ENCODE measurements at places on chromosomes 11 and 22. TPM values are rescaled to one million over a fixed set of nuclear protein-coding genes. Genes with fewer than 3 reads are reported as not detected.

The VWCE gene
- 40.1 TPM for total RNA-seq

The NADSYN1 gene
- 72.0 TPM for total RNA-seq

The FZD4 gene
- 9.3 TPM for total RNA-seq

The ASPHD2 gene
- 4.2 TPM for total RNA-seq

DNA sequence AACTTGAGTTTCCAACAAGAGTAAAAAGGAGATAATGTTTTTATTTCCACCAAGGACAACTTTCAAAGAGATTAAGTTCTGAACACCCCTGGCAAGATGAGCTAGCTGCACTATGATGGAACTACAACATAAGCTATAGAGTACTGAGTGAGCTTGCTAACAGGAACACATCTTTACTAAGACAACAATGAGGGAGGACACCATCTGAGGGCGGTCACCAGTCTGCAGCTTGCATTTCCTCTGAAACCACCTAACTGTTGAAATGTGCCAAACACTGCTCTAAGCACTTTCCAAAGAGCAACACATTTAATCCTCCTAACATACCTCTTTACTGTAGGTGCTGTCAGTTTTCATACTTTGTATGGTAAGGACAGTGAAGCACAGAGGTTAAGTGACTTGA is 68.4 kb downstream of the TCF20 start:
- no peak for DNase-seq

DNA sequence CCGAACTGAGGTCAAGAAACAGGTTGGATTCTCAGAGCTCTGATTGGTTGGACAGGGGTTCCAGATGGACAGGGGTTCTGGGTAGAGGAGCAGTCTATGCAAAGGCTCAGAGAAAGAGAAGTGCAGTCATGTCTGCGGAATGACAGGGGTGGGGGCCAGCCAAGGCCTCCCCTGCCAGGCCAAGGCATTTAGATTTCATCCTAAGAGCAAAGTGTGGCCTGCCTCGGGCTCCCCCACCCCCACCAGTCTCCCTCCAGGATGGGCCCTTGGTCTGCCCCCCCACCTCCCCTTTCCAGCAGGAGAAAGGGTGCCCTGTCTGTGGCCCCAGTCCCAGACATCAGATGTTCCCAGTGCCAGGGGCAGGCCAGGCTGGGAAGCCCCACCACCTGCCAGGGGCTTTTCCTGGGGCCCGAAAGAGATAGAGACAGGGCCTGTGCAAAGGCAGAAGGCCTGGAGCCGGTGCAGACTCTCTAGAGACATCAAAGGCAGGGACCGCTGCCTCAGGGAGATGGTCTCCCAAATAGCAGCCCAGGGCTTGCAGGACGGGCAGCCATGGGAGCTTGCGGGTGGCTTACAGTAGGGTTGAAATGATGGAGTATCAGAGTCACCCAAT is 9.4 kb downstream of the SUSD2 start:
- no peak for DNase-seq

DNA sequence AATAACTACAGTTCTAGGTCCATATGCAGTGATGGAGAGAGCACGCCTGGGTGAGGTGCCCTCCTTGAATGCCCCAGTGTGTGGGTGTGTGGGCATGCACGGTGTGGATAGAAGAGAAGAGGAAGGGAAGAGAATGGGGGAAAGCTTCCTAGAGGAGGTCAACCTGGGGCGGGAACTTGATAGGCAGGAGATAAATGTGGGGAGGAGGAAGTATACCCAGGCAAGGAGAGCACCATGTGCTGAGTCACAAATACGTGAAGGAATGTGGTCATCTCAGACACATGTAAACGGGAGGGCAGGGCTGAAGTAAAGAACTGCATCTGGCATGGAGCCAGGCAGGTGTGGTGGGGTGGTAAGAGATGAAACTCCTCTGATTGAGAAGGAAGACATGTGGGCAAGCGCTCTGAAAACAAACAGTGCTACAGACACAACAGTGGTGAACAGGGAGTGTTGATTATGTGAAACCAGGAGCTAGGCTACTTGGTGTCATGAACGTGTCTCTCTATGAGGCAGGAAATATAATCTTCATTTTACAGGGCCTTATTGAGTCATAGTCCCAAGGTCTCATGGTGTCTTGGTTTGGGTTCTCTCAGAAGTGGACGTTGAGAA is 61.5 kb upstream of the EED start:
- no peak for DNase-seq

- DNase-seq = no peak
Observed at GRCh38 chr11:85495918-85496317, 131.2 kb downstream of the DLG2 start.

DNA sequence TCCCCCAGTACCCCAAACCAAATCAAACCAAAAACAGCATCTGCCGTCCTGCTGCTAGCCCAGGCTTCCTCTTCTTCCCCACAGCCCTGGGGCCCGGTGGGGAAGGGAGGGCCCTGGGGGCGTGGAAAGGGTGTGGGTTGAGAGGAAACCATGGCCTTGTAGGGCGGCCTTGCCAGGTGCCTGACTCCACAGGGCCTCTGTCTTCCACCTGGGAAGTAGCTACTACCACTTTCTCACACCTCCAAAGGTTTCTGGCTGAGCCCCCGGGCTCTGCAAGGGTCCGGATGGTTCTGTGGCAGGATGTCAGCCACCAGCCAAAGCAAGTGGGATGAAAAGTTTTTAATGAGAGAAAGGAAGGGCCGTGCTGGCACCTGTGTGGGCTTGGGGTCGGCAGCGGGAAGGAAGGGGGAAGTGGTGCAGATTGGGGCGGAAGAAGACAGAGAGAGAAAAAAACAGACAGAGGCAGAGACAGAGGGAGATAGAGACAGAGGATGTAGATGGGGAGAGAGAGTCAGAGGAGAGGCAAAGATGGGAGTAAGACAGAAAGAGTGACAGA is 10.5 kb downstream of the TPST2 start:
- no peak for DNase-seq

DNA sequence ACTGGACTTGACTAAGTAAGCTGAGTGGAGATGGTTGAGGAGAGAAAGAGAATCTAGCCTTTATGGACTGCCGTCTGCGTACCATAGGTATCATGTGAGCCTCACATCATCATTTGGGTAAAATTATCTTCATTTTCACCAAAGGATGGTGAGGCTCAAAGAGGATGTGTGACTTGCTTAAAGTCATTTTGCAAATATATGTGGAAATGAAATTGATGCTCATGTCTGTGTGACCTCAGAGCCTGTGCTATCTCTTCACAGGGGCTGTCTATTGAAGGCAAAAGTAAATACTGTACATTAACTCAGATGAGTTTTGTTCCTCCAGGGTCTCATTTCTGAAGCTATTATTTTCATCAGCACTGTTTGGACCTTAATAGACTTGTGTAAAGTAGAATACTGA is 83.3 kb upstream of the ALKBH3 start:
- DNase-seq = no peak

DNA sequence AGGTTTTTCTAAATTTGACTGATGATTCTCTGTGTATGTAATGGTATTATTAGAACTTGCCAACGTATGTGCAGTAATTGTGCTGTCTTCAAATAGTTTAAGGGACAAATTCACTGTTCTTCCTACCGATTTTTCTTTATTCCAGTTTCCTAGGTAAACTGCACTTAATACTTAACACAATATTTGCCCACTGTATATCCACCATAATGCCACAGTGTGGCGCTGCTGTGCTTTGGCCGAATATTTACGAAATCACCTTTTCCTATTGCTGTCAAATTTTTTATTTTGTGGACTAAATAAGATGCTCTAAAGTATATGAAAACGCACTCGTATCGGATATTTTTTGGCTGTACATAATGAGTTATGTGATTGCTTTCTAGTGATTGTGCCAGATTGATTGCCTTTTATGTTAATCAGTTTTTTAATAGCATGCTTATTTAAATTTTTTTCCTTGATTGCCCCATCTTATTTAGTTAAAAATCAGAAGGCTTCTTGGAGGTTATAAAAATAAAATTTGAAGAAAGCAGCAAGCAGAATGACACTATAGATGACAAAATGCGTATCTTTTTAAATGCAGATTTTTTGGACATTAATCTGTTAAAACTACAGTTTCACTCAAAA is 10.5 kb downstream of the AASDHPPT start:
- peak; percentile 24 for DNase-seq

DNA sequence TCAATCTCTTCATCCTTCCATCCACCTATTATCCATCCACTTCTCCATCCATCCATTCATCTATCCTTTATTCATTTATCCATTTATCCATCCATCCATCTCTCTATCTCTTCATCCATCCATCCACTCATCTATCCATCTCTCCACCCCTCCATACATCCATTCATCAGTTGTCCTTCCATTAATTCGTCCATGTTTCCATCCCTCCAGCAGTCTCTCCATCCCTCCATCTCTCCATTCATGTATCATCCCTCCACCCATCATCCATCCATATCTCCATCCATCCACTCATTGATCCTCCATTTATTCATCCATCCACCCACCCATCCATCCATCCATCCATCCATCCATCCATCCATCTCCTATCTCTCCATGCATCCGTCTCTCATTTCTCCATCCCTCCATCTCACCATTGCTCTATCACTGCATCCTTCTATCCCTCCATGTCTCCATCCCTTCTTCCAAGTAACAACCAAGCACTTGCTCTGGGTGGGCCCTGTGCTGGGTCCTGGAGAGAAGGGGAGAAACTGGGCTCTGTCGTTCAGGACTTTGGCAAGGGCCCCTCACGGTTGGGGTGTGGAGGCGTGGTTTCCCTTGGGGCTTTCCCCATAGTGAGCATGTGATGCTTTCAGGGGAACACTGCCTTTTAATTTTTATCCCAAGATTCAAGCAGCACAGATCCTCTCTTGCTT is 43.3 kb downstream of the SMIM38 start:
- DNase-seq = no peak

GRCh38 chr11:79794484-79795393 is 353.9 kb upstream of the TENM4 start:
- no peak for DNase-seq

- no peak for DNase-seq
Observed at GRCh38 chr11:106156290-106156937, 79.0 kb downstream of the AASDHPPT start.

GRCh38 chr11:70807195-70807543 is 408.8 kb downstream of the CTTN start:
- DNase-seq = no peak

DNA sequence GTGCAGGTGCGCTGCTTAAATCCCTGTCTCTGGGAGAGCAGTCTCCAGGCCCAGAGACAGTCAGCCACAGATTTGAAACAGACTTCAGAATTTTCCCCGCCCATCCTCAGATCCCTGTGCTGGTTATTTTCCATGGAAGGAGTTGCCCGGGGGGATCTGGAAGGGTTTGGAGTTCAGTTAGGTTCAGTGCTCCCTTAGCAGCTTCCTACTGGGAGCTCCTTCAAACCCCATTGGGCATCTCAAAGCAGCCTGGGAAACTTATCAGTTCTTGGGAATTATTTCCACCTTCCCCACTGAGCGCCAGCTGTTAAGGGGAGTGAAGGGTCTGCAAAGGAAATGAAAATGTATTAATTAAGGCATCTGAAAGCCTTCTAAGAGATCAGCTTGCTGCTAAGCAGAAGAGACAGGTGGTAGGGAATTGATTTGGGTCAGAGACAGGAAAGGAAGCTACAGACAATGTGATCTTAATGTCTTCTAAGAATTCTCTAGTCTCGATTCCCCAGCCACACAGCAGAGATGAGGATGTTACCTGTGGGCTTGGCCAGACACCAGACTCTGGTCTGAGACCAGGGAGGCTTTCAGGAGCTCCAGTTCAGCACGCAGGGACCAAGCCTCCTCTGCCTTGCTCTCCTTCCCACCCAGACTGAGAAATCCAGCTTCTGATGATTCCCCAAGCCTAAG is 106.2 kb upstream of the TBCEL start:
- no peak for DNase-seq

GRCh38 chr11:111845276-111846028 is 25.9 kb downstream of the ALG9 start:
- DNase-seq = no peak

GRCh38 chr11:40183073-40184064 is 1276.1 kb downstream of the LRRC4C start:
- no peak for DNase-seq

DNA sequence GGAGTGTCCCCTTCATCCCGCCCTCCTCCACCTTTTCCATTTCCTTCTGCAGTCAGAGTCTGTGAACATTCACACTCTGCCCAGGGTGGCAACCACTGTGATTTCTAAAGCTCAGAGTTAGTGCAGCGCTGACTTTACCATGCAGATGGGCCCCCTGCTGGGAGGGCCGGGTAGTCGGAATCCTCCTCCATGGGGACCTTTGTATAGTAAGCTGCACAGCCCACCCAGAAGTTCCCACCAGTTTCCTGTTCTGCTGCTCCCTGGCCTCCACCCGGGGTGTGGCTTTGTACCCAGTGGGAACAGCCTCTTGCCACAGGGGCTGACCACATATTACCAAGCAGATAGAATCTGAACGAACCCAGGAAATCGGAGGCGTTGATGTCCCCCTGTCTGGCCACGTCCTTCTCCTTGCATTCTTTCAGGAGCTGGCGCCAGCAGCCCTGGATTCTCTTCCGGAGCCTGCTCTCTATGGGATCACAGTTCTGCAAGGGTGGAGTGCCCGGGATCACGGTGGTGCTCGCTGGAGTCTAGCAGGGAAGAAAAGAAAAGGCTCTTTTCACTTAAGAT is 125.3 kb downstream of the MPPED1 start:
- no peak for DNase-seq

DNA sequence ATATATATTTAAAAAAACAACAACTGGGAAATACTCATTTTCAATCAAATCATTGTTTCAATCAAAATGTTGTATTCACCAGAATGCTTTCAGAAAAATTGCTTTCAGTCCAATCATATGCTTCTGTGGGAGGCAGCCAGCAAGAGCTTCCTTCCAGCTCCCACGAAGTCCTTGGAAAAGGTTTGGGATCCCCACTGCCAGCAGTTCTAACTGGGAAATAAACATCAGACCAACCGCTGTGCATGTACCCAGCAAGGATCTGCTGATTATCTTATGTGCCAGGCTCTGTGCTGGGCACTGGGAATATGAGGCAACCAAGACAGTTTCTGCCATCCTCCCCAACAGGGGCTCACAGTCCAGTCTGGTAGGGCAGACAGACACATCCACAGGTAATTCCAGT is 10.8 kb downstream of the RPS13 start:
- DNase-seq = no peak

DNA sequence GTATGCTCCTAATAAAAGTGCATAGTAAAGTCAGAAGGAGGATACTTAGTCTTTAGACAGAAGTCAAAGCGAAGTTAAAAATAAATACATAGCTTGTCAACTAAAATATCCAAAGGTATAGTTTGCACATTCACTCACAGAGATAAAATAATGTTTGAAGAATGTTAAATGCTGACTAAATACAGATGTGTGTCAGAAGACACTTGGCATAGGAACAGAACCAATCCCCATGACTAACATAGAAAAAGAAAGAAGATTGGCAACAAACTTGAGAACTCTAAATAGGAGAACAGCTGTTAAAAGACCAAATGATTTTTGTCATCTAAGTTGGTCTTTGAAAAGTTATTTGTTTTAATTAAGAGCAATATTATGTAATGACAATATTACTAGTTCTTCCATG is 1172.1 kb upstream of the RAG2 start:
- DNase-seq = no peak

DNA sequence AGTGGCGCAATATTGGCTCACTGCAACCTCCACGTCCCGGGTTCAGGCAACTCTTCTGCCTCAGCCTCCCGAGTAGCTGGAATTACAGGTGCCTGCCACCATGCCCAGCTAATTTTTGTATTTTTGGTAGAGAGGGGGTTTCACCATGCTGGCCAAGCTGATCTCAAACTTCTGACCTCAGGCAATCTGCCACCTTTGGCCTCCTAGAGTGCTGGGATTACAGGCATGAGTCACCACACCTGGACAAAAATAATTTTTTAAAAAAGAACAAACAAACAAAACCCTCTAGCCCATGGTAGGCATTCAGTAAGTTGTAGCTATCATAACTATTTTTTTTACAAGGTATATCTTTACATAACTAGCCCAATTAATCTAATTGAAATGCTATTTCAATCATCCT is 73.9 kb upstream of the CAPRIN1 start:
- no peak for DNase-seq

GRCh38 chr11:45270946-45271716 is 15.0 kb downstream of the SYT13 start:
- DNase-seq = no peak
